ENCODE measurements at places on chromosomes 3 and 15.

DNA sequence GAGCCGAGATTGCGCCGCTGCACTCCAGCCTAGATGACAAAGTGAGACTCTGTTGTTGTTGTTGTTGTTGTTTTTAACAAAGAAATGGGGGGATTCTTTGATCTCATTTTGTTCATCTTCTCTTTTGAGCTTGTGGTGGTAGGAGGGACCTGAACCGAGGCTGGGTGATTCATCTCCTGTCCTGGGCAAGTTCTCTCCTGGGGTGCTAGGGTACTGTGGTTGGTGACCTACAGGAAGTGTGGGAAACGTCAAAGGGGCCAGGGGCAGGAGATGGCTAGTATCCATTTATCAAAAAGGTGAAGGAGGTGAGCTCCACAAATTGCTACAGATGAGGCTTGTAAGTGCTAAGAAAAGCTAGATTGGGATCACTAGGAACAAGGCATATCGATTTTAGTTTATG is 14.3 kb downstream of the PPCDC start:
- no peak for DNase-seq

DNA sequence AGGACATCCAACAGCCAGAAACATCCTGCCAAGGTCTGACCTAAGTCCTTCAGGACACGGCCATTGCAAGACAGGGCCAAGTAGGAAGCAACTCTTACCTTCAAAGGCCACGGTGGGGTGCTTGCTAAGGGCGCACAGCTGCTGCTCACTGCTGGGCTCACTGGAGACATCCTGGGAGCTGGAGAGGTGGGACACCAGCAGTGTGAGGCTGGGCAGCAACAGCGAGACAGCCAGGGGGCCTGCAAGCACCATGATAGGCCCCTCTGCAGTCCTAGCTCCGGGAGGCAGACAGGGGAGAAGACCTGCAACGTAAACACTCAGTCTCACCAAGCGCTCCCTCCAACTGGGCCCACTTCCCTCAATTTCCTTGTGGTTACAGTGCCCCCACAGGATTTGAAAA is 79.2 kb downstream of the SEMA5B start:
- DNase-seq: no peak

DNA sequence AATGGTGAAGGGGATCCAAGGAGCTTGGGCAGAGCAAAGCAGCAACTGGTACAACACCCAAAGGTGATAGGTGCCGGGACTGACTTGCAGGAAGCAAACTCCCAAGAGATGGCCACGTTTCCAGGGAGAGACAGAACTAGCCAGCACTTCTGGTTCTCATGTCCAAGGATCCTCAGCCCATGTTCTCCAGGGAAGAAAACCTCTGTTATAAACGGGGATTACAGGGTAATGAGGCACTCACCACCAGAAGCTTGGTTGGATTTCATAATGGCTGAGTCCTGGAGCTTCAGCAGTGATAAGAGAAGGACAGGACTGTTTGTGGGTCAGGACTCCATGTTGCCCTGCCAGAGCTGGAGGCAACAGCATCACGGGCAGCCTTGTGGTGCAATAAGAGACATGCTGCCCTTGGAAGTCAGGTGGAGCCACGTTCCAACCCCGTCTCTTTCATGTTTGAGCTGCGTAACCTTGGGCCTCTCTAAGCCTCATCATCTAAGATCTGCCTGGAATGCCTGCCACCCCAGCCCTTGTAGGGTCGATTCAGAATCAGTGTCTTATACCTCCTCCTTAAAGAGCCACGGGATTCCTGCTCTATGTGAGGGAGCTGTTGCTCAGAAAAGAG is 181.0 kb downstream of the ABHD5 start:
- no peak for DNase-seq

DNA sequence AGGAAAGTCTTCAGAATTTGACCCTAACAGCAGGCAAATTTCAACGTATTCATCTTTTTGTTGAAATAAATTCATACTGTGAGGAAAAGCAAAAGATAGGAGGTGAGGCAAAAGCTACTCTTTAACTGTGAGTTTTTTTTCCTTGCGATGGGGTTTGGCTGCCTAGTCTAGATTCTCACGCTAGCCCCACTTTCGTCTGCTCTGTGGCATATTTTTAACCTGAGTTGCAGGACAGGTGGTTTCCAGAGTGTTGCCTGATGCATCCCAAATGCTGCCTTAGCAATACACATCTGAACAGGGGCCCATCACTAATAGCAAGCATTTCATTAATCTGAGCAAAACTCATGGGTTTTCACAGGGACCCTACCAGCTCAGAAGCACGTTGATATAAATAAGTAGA is 11.7 kb downstream of the PSMA4 start:
- DNase-seq: no peak

- DNase-seq: no peak
These were observed 730.4 kb upstream of the CFAP20DC start for GRCh38 chr3:59780209-59780608.
